Activated CD8-positive, alpha-beta memory T cell treated with anti-CD3 and anti-CD28 coated beads, Interleukin-2, amount 10 ng/mL, durations not matched to agents 7 days and 5 days (primary cell): ENCODE measurements at places on chromosomes 1 and 21. TPM values are rescaled to one million over a fixed set of nuclear protein-coding genes. Genes with fewer than 3 reads are reported as not detected.

GRCh38 chr21:38956007-38956406, 150.3 kb downstream of the ETS2 start:
- H3K4me1 ChIP-seq = peaks cover 39% of the 10 kb centered on the region
- peaks cover 8% of the 10 kb centered on the region for H3K36me3 ChIP-seq
- peaks cover 17% of the 10 kb centered on the region for H3K27me3 ChIP-seq
- no peak overlapping the region for H3K27ac ChIP-seq

GRCh38 chr1:245798349-245798711, 643.5 kb downstream of the KIF26B start:
- H3K27ac ChIP-seq = no peak overlapping the region
- H3K27me3 ChIP-seq = no peaks in the 10 kb centered on the region
- DNase-seq = no peak
- no peak overlapping the region for H3K4me3 ChIP-seq
- no peaks in the 10 kb centered on the region for H3K36me3 ChIP-seq

Gene CD1D
- not detected for total RNA-seq

Gene SLC6A9
- 2.6 TPM for total RNA-seq

Gene ABCA4
- total RNA-seq = not detected

Gene CELA3B
- total RNA-seq = not detected

DNA sequence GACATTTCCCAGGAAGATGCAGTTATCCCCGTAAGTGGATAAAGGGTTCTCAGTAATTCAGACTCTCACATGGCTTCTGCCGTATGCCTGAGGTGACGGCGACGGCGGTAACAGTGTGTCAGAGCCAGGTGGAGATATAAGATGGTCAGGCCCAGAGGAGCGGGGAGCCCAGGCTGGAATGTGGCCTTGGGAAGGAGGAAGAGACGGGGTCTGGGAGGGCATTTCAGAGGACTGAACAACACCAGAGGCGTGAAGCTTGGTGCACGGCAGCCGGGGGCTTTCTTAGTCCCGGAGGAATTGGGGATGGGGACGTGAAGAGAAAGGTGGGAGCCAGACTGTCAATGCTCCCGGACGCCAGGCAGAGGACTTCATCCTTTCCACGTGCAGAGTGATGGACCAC, 1.0 kb downstream of the RER1 start:
- H3K4me1 ChIP-seq = peaks cover 47% of the 10 kb centered on the region
- no peaks in the 10 kb centered on the region for H3K27me3 ChIP-seq
- peaks cover 22% of the 10 kb centered on the region for H3K36me3 ChIP-seq
- no peak for DNase-seq
- H3K4me3 ChIP-seq = peak overlapping the region; percentile 89
- H3K27ac ChIP-seq = peak overlapping the region; percentile 90

DNA sequence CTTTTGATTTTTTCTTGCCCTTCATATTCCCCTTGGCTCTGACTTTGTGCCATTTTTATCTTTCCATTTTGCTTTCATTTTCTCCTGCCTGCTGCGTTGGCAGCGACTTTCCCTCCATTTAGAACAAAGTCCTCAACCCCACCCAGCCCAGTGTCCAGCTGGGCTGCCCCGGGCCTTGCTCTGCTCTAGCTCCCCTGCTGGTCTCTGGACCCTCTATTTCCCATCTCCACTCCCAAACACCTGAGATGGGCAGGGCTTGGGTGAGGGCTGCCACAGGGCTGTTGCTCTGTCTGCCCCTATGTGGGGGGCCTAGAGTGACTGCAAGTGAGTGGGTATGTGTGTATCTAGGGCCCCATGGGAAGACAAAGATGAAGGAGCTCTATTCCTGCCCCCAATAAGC, 7.3 kb upstream of the ADAM15 start:
- DNase-seq = no peak
- no peaks in the 10 kb centered on the region for H3K36me3 ChIP-seq
- H3K27me3 ChIP-seq = peaks cover 5% of the 10 kb centered on the region
- H3K4me3 ChIP-seq = no peak overlapping the region
- H3K27ac ChIP-seq = no peak overlapping the region
- H3K4me1 ChIP-seq = peaks cover 12% of the 10 kb centered on the region
